ENCODE measurements at places on chromosomes 3 and 15. TPM values are rescaled to one million over a fixed set of nuclear protein-coding genes. Genes with fewer than 3 reads are reported as not detected.

NR1I2 gene
- not detected for total RNA-seq

GOLGA8R gene
- 0.20 TPM for total RNA-seq

PTX3 gene
- 0.11 TPM for total RNA-seq

NCKIPSD gene
- 38.3 TPM for total RNA-seq

NMNAT3 gene
- 1.3 TPM for total RNA-seq

PPM1M gene
- 7.4 TPM for total RNA-seq

SLC35G2 gene
- 5.4 TPM for total RNA-seq

SAXO2 gene
- 2.6 TPM for total RNA-seq

CXCR6 gene
- total RNA-seq = not detected

CHRNB4 gene
- total RNA-seq = 1.9 TPM

DNA sequence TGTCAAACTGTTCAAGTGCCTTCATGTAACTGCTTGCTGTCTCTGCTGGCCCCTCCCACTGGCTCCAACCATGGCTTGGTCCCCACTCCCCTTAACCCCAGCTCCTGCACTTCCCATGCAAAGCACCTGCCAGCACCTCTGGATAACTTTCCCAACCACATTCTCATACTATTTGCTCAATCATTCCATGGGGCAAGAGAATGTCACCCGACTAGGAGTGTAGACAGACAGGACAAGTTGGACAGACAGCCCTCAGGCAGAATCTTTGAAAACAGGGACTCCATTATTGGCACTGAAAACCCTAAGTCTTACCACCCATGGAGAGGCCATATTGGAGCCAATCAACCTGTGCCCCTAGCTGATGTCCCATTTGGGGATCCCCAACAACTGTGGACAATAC is 246.5 kb downstream of the RPLP1 start:
- no peak for DNase-seq
- no peak overlapping the region for H3K4me3 ChIP-seq
- H3K27ac ChIP-seq = no peak overlapping the region
- H3K36me3 ChIP-seq = no peaks in the 10 kb centered on the region
- H3K27me3 ChIP-seq = no peaks in the 10 kb centered on the region

DNA sequence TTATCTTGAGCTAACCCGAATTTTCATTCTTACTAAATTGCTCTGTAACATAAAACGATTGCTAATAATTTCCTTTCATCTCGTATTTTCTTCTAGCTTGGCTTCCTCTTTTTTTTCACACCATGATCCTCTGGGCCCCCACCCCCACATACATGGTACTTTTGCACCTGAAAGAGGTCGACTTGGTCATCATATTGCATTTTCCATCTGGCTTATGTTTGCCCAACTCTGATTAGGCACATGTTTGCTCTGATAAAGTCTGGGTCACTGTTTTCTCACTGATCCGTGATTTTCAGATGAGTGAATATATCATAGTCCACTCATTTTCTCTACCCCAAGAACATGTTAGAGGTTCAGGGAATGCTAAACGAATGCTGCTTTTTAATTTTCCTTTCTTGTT is 49.5 kb downstream of the ARRDC4 start:
- no peak overlapping the region for H3K4me3 ChIP-seq
- no peak overlapping the region for H3K27ac ChIP-seq
- H3K36me3 ChIP-seq = no peaks in the 10 kb centered on the region
- H3K4me1 ChIP-seq = no peaks in the 10 kb centered on the region
- H3K27me3 ChIP-seq = no peaks in the 10 kb centered on the region

DNA sequence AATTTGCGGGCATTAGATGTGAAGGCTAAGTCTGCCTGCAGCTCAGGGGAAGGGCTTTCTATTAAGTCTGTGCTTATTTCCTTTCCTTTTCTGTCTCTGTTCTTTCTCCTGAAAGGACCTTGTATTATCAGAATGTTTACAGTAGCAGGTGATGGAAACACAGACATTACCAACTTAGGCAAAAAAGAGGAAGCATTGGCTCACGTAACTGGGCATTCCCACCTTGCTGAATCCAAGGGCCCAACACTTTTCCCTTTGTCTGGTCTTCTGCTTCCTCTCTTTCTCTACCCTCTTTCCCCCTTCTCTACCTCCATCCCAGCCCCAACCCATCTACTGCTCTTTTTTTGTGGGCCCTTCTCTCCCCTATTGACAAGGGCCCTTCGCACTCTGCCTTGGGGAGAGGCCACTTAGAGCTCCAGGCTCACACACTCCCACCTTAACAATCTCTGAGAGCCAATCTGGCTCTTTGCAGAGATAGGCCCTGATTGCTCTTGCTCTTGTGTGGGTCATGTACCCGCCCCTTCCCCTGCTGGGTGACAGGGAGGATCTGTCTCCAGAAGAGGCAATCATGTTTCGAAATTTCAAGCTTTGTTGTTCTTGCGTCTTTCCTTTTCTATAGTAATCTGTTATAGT is 35.0 kb downstream of the ACAA1 start:
- H3K4me1 ChIP-seq = peaks cover 3% of the 10 kb centered on the region
- H3K4me3 ChIP-seq = no peak overlapping the region
- no peaks in the 10 kb centered on the region for H3K27me3 ChIP-seq
- H3K36me3 ChIP-seq = peaks cover 2% of the 10 kb centered on the region

DNA sequence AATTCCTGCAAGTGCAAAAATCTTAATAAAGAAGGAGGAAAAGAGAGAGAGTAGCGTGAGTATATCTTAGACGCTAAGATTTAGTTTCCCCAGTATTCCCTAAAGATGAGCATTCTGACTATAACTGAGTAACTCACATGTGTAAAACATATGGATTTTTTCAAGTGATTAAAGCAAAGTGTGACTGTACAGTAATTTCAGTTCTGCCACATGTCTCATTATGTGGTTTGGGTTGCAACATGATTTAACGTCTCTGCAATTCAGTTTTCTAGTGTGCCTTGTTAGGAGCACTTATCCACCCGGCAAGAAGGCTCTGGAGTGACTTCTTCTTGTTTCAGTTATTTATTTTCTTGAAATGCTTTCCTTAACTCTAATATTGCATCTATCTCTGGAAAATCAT is 514.1 kb downstream of the ROBO1 start:
- H3K4me3 ChIP-seq = no peak overlapping the region
- H3K27ac ChIP-seq = no peak overlapping the region
- DNase-seq = no peak
- H3K27me3 ChIP-seq = no peaks in the 10 kb centered on the region

DNA sequence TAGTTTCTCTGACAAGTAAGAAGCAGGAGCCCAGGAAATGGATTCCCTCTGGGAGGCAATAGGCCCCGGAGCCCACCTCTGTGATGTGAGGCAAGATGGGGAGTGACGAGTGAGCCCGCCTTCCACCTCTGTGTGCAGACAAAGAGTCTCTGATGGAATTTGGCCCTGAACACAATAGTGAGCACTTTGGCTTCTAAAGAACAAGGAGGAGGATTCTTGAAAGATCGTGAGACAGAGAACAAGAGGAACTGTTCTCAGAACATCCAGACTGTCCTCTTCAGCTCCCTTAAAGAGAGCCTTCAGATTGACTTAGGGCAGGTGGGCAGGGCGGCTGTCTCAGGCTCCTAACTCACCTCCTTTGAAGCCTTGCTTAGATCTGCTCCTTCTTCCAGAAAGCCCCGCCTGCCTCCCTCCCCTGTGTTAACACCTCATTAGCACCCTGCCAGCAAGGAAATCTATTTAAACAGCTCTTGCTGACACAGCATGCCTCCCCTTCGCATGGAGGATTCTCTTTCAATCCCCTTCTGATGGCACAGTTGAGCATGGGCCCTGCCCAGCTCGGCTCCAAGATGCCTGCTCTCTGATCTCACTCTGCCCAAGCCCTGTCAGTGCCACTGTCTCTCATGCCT is 430.3 kb downstream of the NTRK3 start:
- H3K27me3 ChIP-seq = no peaks in the 10 kb centered on the region
- H3K4me1 ChIP-seq = no peaks in the 10 kb centered on the region
- 0 out of 3 replicates have a peak, but pooled peaks cover 2% of the 10 kb centered on the region for H3K36me3 ChIP-seq

DNA sequence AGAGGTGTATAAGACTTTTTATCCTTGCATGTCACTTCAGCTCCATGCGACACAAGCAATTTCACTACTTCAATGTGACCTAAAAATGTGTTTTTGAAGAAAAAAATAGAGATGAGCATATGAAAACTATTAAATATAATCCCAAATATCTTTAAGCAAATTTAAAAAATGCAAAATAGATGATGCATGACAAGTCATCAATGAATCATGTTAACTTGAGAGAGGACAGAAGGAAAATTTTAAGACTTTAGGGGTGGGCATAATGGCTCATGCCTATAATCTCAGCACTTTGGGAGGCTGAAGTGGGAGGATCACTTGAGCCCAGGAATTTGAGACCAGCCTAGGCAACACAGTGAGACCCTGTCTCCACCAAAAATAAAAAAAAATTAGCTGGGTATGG is 73.3 kb downstream of the ANKRD28 start:
- no peak for DNase-seq
- H3K27ac ChIP-seq = no peak overlapping the region
- H3K27me3 ChIP-seq = no peaks in the 10 kb centered on the region
- H3K36me3 ChIP-seq = peaks cover 6% of the 10 kb centered on the region
- H3K4me3 ChIP-seq = no peak overlapping the region

DNA sequence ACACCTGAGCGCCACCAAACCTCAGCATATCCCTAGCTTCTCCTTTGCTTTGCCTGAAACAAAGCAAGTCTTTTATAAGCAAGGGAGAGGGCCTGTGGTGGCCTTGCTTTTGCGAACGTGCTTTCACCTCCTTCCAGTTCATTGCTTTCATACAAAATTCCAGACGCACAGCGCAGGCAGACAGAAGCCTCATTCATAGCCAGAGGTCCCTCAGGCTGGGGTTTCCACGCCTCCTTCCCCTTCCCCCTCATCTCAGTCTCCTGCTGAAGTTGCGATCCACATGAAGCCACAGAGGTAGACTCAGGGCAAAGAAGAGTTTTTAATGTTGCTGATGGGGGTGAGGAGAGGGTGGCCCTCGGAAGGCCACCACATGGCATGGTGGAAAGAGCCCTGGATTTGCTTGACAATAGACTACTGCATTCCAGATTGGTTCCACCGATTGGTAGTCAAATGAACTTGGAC is 59.4 kb upstream of the FLNB start:
- peaks cover 13% of the 10 kb centered on the region for H3K4me1 ChIP-seq
- peak; percentile 30 for DNase-seq
- no peak overlapping the region for H3K4me3 ChIP-seq
- H3K27ac ChIP-seq = no peak overlapping the region
- no peaks in the 10 kb centered on the region for H3K27me3 ChIP-seq
- H3K36me3 ChIP-seq = no peaks in the 10 kb centered on the region

- H3K4me1 ChIP-seq = no peaks in the 10 kb centered on the region
- H3K27ac ChIP-seq = no peak overlapping the region
- H3K4me3 ChIP-seq = no peak overlapping the region
- no peaks in the 10 kb centered on the region for H3K27me3 ChIP-seq
- no peak for DNase-seq
- H3K36me3 ChIP-seq = no peaks in the 10 kb centered on the region
Observed at GRCh38 chr15:62515696-62516395, 350.8 kb upstream of the C2CD4B start.

GRCh38 chr15:65916664-65917406 is 47.5 kb downstream of the RAB11A start:
- no peaks in the 10 kb centered on the region for H3K36me3 ChIP-seq
- no peak overlapping the region for H3K4me3 ChIP-seq
- no peak overlapping the region for H3K27ac ChIP-seq

DNA sequence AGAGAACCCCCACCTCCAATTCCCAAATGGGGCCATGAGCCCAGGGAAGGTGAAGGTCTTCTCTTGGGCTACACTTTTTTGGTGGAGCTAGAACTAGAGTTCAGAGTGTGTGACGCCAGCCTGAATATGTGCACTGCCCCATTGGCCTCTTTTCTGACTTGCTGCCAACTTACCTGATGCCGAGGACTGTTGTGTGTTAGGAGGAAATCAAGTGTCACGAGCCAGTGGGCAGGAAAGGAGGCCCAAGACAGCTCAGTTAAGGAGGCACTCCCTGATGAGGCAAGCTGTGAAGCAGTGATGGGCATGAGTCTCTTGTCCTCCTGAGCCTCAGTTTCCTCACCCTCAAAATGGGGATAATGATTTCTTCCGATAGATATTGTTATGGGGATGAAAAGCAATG is 107.8 kb downstream of the ANP32A start:
- H3K4me1 ChIP-seq = no peaks in the 10 kb centered on the region
- H3K27me3 ChIP-seq = no peaks in the 10 kb centered on the region
- H3K36me3 ChIP-seq = no peaks in the 10 kb centered on the region

DNA sequence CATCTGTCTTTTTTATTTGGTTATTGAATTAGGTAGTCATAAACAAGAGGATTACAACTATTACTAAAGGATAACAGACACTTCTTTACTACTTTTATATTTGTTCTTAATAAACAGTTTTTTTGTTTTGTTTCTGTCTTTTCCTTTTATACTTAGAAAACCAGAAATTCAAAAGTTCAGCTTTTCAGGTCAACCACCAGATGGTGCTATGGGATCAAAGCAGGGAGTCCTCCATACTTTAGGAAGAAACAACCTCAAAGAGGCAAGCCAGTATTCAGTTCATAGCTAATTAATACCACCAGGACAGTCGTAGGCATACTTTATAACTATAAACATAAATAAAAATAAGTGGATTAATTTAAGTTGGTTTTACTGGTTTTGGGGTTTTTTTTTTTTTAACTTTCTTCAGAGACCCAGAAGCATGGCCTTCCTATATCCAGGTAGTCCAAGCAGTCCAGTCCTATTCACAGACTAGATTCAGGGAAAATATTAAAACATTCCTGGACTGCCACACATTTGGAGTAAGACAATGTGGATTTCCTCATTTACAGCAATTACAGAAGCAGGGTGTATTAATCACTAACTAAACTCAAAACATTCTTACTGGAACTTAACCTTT is 16.0 kb upstream of the EID1 start:
- DNase-seq = no peak
- H3K27me3 ChIP-seq = no peaks in the 10 kb centered on the region
- no peaks in the 10 kb centered on the region for H3K36me3 ChIP-seq
- no peak overlapping the region for H3K27ac ChIP-seq
- H3K4me3 ChIP-seq = no peak overlapping the region

DNA sequence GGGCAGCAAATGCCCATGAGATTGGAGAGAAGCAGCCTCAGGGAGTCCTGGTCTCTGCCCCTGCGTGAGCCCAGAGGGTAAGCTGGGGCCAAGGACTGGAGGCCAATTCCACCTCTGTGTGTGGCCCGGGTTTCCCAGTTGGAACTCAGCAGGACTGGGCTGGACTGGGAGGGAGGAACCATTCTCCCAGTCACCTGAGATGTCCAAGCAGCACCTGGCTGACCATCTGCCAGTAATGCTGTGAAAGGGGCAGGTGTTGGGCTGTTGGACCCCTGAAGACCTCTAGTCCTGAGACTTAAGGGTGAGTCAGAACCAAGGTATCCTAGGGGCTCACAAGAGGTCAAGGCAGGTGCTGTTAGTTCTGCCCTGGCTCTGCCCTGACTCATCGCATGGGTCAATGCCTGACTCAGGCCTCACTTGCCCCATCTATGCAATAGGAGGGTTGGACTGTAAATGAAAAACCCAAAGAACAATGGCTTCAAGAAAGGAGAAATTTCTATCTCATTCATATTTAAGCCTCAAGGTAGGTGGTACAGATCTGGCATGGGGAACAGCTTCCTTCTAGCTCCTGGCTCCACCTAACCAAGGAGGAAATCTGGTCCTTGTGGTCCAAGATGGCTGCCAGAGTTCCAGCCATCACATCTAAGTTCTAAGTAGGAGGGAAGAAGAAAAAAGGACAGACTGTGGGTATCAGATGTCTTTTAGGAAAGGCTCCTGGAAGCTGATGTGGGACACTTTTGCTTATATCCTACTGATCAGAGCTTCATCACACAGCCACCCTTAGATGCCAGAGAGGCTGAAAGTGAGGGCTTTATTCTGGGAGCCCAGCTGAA is 111.3 kb downstream of the FBLN2 start:
- peaks cover 10% of the 10 kb centered on the region for H3K27me3 ChIP-seq
- H3K27ac ChIP-seq = no peak overlapping the region
- no peaks in the 10 kb centered on the region for H3K4me1 ChIP-seq
- H3K36me3 ChIP-seq = no peaks in the 10 kb centered on the region
- no peak overlapping the region for H3K4me3 ChIP-seq
